NCI-H2081 (cell line): ENCODE measurements at places on chromosomes 2 and 18.

- DNase-seq, result no peak
Measured at GRCh38 chr2:238113611-238114010, 13.5 kb downstream of the ESPNL start.

- no peak for DNase-seq
Measured at GRCh38 chr2:102455061-102455670, 17.9 kb upstream of the SLC9A4 start.

GRCh38 chr18:79520478-79521390, 125.0 kb downstream of the NFATC1 start:
- no peak for DNase-seq

DNA sequence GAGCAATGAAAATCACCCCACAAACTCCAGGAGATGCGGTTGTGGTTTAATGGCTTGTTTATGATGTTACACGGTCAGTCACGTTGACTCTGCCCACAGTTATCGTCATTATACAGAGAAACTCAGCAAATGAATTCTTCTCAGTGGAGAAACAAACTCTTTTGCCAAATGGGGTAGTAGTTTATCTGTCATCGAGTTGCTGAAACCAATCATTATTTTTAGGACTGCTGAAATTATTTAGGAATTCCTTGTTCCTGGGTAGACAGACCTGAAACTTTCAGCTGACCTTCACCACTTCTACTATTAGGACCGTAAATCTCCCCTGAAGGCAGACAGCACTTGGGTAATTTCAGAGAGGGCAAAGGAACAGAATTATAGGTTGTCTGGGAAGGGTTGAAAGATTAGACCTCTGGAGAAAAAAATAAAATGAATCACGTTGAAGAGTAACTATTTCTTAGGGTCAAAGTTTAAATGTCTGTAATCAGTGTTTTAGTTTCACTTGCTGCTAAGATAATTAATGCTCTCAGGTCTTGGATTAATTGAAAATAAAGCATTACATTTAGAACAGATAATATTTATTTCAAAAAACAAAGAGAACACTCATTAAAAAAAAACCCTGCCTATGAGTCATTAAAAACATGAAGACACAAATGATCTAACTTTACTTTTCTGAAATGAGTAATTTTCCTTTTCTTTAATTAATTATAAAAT, 52.1 kb upstream of the LYPD6 start:
- DNase-seq, result no peak

GRCh38 chr18:47683774-47684173, 246.7 kb downstream of the SMAD2 start:
- no peak for DNase-seq

DNA sequence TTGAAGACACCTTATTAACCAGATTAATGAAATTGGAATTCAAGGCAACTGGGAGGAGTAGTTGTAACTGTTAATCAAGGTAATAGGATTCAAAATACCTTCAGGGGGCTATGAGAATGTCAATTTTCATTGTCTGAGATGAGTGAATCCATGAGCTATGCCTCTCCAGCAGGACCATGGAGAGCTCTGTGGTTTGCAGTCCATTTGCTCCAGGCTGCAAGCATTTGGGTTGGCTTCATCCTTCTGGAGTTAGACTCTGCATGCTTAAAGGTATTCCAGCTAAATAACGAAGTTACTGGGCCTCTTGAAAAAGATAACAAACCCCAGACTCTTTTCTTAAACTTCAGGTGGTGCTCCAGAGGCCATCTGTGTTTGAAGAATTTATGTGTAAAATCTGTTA, 207.1 kb upstream of the SLC8A1 start:
- no peak for DNase-seq

- no peak for DNase-seq
Measured at GRCh38 chr18:6917072-6917471, 187.6 kb downstream of the ARHGAP28 start.

DNA sequence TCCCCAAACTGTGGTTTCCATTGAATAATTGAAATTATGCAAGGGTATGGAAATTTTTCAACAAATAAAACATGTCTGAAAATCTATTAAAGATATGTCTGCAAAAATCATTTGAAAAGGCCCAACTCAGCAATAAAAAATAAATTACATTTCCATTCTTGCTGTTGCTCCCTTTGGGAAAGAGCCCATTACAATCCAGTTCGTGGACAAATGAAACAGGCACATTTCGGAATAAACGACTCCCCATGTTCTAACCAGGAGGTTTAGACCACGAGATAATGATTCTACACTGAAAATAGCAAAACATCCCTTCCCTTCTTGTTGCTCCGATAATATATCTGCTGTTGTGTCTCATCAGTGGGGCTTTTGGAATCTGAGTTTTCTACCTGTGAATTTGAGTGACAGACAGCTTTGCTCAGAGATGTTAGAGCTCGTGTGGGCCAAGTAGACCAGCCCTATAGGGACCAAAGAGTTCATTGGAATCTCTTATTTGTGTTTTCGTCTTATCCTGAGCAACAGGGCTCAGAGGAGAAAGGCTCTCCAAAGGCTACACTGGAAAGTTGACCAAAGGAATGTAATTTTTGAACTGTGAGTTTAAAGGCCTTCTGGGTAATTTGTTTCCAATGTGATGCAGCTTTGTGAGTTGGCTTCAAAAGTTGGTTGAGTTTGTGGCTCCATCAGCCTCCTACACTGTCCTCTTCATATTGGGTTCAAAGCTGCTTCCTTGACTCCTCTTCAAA, 119.5 kb downstream of the ACTR3 start:
- DNase-seq, result no peak

DNA sequence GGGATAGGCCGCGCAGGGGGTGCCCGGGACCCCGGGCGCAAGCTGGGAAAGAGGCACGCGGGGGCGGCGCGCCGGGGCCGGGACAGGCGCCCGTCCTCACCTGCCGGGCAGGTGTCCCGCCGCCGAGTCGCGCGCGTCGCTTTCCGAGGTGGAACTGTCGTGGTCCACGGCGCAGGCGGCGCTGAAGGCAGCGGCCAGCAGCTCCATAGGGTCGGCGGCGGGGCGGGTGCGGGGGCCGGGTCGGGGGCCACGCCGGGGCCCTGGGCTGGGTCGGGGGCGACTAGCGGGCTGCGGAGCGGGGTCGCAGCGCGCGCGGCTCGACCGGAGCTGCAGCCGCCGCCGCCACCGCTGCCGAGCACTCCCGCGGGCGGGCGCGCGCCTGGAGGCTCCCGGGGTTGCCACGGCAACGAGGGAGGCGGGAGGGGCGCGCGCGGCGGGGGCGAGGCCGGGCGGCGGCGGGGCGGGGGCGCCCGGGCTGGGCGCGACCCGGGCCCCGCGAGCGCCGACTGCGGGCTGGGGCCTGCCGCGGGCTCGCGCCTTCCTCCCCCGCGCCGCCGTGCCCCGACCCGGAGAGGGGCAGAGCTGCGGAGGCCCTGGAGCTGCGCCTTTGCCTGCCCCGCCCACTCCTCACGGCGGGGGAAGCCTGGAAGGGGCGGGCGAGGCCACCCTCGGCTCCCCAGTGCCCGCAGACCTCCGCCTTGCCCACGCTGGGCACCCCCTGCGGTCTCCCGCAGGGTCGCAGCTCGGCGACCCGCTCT, 57.9 kb downstream of the SNORC start:
- peak; percentile 39 for DNase-seq

- DNase-seq, result no peak
Measured at GRCh38 chr2:112622528-112622849, 23.2 kb upstream of the SLC20A1 start.

DNA sequence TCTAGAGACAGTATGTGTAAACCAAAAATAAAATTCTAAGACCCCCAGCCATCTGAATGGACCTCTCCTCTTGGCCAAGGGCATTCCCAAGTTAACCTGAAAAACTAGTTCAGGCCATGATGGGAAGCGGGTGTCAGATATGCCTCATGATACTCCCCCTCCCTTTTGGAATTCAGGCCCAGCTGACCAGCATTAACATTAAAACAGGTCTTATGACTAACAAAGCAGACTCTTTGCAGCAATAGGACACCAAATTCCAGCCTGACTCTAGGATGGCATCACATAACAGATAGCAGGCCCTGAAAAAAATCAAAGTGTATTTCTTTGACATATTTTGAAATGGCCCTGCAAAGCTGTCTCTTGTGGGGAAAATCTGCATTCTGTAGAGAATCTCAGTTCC, 73.3 kb upstream of the L3MBTL4 start:
- no peak for DNase-seq

DNA sequence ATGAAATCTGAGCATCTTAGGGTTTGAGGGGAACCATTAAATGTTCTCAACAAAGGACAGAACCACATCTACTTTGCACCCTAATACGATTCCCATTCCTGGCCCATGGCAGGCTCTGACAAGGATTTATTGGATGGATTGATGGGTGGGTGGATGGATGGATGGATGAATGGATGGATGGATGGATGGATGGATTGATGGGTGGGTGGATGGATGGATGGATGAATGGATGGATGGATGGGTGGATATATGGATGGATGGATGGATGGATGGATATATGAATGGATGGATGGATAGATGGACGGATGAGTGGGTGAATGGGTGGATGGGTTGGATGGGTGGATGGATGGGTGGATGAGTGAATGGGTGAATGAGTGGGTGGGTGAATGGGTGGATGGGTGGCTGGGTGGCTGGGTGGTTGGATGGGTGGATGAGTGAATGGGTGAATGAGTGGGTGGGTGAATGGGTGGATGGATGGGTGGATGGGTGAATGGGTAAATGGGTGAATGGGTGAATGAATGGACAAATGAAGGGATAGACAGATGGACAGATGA, 29.6 kb upstream of the MLPH start:
- no peak for DNase-seq

DNA sequence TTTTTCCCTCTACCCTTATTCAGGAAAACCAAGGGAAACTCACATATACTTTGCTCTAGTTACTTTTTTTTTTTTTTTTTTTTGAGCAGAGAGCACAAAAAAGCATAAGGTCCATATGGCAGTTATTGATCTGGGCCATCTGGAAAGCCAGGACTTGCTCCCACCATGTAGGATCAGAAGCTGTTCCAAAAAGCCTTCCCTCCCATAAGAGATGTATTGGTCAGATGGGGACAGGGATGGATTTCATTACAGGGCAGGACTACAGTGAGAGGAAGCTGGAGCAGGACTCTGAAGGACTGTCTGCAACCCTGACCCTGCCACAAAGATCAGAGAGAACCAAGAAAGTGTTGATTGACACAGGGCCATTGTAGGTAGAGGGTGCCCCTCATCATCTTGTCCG, 57.3 kb downstream of the NRP2 start:
- DNase-seq, result no peak

DNA sequence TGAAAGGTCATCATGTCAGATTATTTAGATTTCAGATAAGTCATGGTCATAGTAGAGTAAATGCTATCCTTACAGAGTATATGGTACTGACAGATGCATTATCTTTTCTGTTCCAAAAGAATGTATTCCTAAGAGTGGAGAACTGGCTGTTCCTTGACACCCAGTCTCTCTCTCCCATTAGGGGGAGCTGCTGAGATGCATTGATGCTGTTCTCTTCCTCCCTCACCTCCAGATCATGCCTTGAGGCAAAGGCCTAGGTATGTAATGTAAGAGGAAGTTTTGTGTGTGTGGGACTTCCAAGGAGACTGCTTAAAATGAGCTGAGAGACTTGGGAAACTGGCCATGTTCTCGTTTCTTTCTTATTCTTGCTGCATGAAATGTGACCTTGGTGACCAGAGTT, 979.5 kb upstream of the CELF4 start:
- peak; percentile 25 for DNase-seq

DNA sequence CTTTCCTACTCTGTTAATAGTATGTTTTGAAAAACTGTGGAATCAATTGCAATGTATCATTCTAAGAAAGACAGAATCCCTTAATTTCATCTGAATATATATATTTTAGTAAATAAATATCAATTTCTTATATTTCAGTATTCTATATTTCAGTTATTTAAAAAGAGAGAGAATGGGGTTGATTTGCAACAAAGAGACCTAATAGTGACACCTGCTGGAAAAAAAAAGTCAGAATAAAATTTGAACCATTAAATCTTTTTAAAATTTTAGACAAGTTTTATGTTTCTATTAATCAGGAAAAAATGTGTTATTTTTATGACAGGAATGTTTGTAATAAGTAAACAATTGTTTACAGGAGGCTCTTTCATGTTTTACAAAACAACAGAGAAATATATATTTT, 20.7 kb upstream of the CCNT2 start:
- DNase-seq, result peak; percentile 6

GRCh38 chr2:71078624-71079023, 10.2 kb downstream of the NAGK start:
- peak; percentile 14 for DNase-seq

GRCh38 chr2:66171530-66171929, 263.4 kb upstream of the MEIS1 start:
- DNase-seq, result no peak

DNA sequence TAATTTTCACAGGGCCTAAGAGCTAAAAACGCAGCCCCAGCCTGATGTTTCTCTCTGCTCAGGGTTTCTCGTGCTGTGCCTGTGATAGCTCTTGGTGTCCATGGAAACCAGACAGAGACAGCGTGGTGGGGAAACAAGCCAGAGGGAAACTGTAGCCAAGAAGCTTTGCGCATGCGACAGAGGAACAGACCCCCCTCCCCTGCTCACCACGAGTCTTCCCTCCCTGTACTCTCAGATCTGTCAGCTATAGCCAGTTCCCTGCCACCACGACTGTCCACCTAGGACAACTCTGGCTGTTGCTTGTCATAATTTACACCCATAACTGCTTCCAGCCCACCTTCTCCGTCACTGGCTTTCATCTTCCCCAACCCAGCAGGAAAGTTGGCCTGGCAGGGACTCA, 13.2 kb upstream of the DNAJC27 start:
- peak; percentile 91 for DNase-seq

GRCh38 chr2:34853646-34854045, 1254.5 kb upstream of the FAM98A start:
- DNase-seq, result no peak

DNA sequence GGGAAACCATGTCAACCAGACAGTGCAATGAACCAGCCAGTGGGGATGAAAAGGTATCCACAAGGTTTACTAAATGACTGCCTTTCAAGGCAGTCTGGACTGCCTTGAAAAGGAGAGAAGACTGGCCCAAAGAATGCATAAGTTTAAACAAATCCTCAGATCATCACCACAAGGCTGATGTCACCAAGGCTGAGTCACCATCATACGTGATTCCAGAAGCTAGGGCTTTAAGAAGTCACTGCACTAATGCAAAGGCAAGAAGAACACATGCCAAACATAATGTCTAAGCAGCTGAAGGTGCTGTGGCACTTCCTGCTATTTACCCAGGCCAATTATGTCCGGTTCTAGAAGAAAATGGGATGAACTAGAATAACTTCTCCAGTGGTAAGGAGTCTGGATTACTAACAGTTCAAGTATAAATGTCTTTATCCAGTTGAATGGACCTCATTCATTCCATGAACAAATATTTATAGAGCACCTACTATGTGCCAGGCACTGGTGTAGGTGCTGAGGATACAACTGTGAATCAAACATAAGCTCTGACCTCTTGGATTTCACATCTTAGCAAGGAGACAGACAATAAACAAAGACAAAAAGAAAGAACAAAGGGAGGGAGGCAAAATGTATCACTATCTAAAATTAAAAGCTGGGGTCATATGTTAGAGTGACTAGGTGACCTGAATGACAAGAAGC, 37.6 kb upstream of the ONECUT2 start:
- no peak for DNase-seq

GRCh38 chr2:16677875-16678274, 12.2 kb upstream of the CYRIA start:
- DNase-seq, result no peak
